Hematopoietic multipotent progenitor cell treated with erythropoietin and hydrocortisone succinate and interleukin-3 and kit ligand, for 8 days (in vitro differentiated cells): ENCODE measurements at places on chromosomes 4 and X.
A peak's percentile ranks its signal among the peaks of the same experiment; 100 is the strongest.

- DNase-seq, result no peak
Observed at GRCh38 chr4:4542774-4543485, 1.1 kb upstream of the STX18 start.

DNA sequence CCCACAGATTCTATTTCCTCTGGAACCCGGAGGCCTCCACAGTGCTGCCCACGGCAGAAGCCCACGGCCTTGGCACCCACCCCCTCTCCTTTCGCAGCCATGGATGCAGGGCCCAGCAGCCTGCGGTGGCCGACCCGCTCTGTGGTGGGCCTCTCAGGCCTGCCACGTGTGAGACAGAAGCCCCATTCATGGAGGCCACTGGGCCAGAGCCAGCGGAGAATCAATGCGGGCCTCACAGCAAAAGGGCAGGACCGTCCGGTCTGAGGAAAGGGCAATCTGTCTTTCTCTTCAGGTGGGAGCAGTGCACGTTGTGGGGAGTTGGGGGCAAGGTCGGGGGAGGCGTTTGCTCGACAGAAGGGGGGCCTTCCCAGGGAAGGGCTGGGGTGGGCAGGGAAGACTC lies 8.4 kb upstream of the HAUS7 start:
- no peak for DNase-seq

DNA sequence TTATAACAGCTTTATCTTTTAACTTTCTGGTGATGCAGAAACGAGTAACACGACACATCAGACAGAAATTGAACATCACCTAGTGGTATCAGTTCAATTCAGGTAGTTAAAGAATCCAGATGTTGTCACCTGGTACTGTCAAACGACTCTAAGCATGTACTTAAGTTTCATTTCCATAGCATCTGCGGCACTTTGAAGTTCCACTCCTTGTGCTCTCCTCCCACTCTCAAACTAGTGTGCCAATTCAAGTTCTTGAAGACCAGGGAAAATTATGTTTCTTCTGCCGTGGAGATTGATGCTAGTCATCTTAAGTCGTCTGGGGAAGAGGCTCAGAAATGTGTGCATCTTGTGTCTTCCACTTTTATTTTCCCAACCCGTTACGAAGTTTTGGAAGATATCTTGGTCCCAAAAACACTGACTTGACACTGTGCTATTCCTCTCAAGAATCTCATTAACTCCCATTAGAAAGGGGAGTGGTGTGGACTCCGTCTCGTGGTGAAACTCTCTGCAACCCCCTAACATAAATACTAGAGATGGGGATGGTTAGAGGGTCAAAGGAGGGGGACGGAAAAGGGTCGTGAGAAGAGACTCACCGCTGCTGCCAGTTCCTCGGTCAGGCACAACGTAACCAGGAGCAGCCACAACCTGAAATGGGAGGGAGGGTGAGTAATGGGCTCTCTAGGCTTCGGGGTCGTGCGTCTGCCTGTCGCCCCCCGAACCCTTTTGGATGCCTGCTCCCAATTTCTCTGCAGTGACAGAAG lies 693 bp downstream of the COL4A6 start:
- DNase-seq, result no peak

- no peak for DNase-seq
Observed at GRCh38 chr4:1354983-1355275, 7.9 kb downstream of the UVSSA start.

- DNase-seq, result no peak
Observed at GRCh38 chr4:16240300-16240699, 14.0 kb upstream of the TAPT1 start.

DNA sequence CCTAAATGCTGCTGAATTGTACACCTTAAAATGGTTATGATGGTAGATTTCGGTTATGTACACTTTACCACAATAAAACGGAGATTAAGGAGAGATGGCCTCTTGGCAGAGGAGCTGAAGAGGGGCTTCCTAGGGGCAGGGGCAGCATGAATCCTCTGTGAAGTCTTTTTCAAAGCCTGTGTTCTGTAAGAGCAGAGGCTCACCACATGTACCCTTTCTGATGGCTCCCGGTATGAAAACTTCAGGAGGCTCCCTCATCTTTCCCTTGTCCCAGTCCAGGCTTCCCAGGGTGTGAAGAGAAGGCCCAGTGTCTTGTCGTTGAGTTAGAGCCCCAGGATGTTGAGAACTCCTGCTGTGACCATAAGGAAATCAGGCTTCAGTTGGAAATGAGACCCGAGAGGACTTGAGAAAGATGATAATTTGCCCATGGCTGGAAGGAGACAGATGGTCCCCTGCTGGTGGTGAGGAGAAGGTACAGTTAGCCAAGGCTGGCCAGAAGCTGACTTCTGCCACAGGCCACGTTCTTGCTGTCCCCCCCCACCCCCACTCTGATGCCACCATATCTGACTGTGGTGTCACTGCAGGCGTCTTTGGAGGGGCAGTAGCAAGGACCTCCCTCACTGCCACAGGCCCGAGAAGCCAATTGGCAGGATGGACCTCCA lies 31.8 kb upstream of the MTM1 start:
- no peak for DNase-seq

DNA sequence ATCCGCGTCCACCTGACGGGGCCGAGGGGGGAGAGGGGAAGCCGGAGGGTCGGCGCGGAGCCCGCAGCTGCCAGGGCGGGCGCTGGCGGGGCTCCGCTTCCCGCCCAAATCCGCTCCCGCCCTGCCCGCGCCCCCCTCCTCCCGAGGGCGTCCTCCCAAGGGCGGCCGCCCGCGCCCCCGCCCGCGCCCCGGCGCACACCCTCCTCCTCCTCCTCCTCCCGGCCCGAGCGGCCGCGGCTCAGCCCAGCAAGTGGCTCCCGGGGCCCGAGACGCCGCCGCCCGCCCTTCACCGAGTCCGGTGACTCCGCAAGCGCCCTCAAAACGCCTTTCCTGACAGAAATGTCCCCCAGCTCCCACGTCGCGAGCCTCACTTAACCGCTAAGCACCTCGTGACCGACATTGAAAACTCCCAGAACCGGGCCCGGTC lies 487 bp downstream of the HMGB2 start:
- peak; percentile 63 for DNase-seq

DNA sequence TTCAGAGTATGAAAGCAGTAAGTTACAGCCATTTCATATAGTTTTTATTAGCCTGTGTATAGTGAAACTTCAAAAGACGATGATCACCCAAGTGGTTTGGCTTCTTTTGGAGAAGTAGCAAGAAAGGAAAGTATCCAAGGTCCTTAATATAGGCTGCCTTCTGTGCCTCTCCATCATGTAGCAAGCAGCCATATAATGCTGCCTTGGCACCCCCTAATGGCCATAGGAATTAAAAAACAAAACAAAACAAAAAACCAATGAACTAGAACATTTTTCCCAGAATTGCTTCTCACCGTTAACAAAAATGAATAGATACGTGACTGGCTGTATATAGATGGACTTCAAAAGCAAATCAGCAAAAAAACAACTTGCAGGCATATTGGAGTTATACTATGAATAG lies 18.9 kb downstream of the LAMP2 start:
- DNase-seq, result peak; percentile 43

DNA sequence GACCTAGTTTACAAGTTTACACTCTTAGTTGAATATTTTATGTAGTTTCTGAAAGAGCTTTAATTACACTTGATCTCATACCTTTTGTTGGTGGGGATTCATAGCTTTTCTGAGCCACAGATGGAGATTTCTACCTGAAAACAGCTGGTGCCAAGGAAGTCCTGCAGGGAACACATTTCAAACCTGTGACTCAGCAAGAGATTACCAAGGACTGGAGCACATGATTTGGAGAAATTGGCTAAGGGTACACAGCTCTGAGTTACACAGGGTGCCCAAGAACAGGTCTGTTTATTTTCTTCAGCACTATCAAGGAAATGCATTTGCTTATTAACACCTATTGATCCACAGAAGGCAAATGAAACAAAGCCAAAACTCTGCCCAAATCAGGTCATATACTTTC lies 691.5 kb downstream of the KCTD8 start:
- no peak for DNase-seq

DNA sequence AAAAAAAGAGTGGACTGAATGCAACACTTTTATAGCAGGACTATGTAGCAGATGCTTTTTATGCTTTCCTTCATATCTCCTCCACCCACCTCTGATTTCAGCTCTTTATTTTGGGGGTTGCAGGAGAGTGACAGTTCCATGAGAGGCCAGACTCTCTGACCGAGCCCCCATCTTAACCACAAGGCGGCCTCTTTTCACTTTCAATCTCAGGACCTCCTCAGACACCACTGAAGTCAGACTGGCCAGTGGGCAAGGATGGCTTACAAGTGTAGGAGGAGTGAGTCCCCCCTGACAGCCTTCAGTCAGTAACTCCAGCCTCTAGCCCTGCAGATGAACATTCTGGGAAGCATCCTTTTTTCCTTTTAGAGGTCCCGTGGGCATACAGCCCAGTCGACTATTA lies 140.8 kb downstream of the FRAS1 start:
- no peak for DNase-seq

DNA sequence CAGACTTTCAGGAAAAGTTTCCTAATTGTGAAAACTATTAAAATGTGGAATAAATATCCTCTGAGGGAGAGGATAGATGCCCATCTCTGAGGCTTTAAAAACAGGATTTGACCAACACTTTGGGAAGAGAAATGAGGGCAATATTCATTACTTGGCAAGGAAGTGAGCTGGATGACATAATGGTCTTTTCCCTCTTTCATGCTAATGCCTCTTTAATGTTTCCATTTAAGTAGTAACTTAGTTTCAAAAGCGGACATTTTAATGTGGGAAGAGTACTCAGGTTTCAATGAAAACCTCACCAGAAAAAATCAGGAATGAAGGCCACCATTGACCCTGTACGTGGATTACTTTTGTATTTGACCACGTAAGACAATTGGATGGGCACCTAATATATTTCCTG lies 503.3 kb downstream of the ANKRD50 start:
- DNase-seq, result no peak

GRCh38 chr4:105061136-105061696 lies 85.5 kb upstream of the TET2 start:
- peak; percentile 77 for DNase-seq

- DNase-seq, result no peak
Observed at GRCh38 chrX:136176399-136176825, 29.1 kb downstream of the FHL1 start.

DNA sequence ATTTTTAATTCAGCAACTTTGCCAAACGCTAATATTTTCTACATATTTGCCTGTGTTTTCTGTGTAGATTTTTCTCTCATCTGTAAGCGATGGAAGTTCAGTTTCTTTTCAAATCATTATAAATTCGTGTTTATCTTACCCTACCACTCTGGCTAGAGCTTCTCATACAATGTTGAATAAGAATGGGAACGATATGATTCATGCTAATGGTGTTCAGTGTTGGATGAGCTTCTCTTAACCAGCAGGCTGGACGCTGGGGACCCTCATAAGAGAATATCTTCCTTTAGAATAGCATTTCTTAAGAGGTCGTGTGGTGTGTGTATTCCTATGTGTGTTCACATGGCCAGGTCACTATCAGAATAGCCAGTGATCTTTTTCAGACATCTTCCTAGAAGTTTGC lies 31.0 kb downstream of the NSDHL start:
- no peak for DNase-seq

DNA sequence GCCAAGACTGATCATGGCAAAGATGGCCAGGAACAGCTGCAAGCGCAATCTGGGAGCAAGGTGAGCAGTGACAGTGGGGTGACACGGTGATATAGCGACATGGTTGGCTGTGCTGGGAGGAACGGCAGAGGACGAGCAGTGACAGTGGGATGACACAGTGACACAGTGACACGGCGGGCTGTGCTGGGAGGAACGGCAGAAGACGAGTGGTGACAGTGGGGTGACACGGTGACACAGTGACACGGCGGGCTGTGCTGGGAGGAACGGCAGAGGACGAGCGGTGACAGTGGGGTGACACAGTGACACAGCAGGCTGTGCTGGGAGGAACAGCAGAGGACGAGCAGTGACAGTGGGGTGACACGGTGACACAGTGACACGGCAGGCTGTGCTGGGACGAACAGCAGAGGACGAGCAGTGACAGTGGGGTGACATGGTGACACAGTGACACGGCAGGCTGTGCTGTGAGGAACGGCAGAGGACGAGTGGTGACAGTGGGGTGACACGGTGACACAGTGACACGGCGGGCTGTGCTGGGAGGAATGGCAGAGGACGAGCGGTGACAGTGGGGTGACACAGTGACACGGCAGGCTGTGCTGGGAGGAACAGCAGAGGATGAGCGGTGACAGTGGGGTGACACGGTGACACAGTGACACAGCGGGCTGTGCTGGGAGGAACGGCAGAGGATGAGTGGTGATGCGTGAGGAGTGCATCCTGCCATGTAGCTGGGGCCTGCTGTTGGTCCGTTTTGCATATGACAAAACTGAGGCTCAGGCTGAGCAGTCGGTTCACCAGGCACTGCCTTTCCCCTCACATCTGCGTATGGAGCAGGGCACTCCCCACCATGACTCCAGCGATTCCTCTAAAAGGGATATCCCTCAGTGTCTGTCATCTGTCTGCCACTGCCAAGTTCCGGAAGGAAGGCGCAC lies 36.0 kb upstream of the MXD4 start:
- no peak for DNase-seq

DNA sequence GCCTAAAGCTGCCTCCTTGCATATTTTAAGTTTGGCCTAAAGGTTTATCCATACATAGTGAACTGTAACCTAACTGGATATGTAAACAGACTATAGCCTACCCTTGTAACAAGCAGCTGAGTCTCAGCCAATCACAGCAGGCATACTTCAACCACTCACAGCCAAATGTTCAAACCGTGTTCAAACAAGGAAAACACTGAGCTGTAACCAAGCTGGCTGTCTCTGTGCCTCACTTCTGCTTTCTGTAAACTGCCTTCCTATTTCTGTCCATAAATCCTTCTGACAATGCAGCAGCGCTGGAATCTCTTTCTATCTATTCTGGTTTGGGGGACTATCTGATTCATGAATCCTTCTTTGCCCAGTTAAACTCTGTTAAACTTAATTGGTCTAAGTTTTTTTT lies 16.4 kb downstream of the DSPP start:
- DNase-seq, result no peak

DNA sequence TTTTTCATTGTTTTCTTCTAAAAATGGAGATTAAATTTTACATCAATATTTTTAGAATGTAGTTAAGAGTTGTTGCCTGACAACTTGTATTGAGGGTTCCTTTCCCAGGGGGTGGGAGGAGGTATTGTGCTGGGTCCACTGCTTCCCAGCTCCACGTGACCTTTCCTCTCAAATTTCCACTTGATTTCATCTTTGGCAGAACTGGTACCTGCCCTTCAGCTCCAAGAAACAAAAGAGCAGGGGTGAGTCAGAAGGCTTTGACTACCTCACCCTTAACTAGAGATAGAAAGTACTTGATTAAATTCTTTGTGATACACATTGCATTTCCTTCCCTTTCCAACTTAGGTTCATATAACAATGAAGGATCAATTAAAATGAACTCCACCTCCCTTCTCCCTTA lies 19.7 kb downstream of the TRIM2 start:
- DNase-seq, result no peak
